ENCODE measurements at places on chromosomes 6 and 20. TPM values are rescaled to one million over a fixed set of nuclear protein-coding genes. Genes with fewer than 3 reads are reported as not detected.
A peak's percentile ranks its signal among the peaks of the same experiment; 100 is the strongest.

The SLCO4A1 gene
- 15.9 TPM for polyA plus RNA-seq

- DNase-seq, result no peak
Measured at GRCh38 chr20:62707276-62707920, 1.2 kb upstream of the NTSR1 start.

DNA sequence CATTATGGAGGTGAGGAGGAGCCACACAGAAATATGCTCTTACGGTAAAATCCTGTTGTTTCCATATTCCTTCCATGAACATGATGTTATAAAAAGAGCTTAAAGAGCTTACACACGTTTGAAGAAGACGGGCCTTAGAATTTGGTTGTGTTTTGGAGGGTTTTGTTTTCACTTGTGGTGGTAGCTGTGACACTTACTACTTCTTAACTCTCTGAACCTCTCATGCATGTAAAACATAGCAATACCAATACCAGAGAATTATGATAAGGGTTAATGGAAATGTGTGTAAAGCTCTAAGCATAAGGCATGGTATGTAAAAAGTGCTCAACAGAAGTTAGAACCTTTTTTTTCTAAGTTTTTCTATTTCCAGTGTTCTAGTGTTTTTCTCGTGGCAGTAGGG, 256.1 kb upstream of the KCNQ5 start:
- DNase-seq, result no peak

GRCh38 chr6:158761746-158762145, 57.4 kb downstream of the EZR start:
- DNase-seq, result no peak

The CDKN1A gene
- 22.3 TPM for polyA plus RNA-seq

DNA sequence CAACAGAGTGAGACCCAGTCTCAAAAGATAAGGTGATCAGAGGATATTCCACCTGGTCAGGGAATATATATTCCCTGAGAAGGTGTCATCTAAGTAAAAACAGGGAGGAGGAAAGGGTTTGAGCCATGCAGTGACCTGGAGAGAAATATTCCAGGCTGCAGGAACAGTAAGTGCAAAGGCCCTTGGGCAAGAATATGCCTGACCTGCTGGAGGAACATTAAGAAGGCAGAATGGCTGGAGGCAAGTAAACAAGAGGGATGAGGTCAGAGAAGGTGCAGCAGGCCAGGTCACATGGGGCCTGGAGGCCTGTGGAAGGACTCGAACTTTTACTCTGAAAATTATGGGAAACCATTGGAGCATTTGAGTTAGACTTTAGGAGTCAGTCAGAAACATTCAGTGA, 6.7 kb downstream of the DEF6 start:
- DNase-seq, result no peak

DNA sequence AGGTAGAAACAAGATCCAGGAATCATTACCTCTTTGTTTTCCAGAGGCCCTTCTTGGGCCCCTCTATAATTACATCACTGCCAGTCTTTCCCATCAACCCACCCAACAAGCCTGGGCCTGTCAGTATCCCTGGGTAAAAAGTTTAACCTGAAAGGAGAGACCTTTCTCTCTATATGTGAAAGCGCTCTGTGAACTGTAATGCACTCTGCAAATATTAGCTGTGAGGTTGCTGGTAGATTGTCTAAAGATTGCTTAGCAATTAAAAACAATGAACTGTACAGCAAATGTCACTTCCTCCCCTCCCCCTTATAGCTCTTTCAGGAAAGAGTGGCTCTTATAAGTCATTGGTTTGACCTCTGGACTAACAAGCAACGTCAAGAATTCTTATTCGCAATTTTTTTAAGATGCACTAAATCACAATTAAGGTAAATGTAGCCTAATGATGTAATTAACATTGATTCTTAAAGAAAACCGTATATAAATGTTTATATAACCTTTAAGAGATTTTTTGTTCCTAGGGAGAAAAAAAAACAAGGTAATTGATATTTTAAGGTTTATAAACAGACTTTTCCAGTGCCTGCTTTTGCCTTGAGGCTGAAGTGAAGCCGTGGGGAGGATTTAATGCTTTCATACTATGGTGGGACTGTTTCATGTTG, 18.4 kb downstream of the ECT2L start:
- DNase-seq, result no peak

DNA sequence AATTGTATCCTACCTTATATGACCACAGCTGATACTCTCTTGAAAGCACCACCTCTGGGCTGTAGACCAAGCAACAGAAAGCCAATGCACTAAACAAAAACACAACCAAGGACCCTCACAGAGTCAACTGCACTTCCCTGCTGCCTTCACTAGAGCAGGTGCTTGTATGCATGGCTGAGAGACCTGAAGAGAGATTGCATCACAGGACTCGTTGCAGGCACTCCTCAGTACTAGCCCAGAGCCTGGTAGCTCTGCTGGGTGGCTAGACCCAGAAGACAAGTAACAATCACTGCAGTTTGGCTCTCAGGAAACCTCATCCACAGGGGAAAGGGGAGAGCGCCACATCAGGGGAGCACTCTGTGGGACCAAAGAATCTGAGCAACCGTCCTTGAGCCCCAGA, 521.6 kb upstream of the IMPG1 start:
- DNase-seq, result no peak

The FAM209B gene
- polyA plus RNA-seq, result 1.7 TPM

DNA sequence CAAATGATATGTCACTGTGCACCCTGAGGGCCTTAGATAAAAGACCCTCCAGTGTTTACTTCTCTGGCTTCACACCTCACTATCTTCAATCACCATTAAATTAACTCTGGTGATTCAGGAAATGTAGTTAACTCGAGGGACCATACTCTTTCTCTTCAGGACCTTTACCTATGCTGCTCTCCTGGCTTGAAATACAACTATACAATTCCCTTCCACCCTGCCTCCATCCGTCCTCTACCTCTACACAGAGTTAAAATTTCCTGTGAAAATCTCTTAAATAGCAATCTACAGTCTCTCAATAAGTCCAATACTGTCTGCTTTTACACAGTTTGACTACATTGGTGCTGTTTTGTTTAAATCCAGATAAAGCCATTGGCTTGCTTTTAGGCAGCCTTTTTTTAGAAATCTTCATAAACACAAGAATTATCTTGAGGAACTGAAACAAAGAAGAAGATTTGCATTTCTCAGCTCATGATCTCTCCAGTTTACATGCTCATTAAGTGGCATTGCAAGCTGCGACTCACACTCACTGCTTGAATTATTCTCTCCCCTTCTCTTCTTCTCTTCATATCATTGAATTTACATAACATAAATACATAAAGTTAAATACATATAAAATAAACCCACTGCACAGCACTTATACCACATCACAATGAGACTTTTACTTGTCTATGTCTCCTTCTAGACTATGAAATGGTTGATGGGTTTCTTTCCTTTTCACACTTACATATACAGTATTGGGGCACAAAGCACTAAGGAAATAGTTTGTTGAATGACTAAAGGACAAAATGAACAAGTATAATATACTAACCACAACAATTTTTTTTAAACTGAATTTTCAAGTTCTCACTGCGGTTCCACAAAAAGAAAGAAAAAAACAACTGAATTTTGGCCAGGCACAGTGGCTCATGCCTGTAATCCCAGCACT, 239.0 kb upstream of the KCNQ5 start:
- DNase-seq, result no peak

The SIRPD gene
- polyA plus RNA-seq, result not detected

The GPX5 gene
- polyA plus RNA-seq, result not detected

The TREM1 gene
- polyA plus RNA-seq, result 0.16 TPM

GRCh38 chr6:134249239-134249758, 68.6 kb downstream of the SGK1 start:
- no peak for DNase-seq

The GPX6 gene
- polyA plus RNA-seq, result not detected

DNA sequence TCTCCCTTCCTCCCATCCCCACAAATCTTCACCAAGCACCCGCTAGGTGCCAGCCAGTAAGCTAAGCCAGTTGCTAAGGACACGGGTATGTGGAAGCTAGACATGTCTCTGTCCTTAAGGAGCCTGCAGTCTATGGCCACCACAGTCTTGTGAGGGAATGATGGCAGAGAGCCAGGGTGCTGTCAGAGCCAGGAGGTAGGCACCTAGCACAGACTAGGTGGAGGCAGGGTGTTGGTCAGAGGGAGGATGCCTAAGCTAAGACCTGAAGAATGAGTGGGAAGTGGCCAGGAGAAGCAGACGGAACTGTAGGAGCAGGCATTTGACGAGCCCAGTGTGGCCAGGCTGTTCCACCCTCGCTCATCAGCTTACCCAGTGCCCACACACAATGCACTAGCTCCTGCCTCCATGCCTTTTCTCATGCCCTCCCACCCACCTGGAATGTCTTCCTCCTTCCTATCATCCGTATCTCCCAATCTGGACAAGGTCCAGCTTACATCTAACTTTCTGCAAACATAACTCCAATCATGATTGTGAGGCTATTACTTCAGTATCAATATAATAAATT, 125.6 kb downstream of the FOXC1 start:
- DNase-seq, result no peak

- DNase-seq, result no peak
Measured at GRCh38 chr6:43879722-43880121, 109.7 kb downstream of the VEGFA start.

DNA sequence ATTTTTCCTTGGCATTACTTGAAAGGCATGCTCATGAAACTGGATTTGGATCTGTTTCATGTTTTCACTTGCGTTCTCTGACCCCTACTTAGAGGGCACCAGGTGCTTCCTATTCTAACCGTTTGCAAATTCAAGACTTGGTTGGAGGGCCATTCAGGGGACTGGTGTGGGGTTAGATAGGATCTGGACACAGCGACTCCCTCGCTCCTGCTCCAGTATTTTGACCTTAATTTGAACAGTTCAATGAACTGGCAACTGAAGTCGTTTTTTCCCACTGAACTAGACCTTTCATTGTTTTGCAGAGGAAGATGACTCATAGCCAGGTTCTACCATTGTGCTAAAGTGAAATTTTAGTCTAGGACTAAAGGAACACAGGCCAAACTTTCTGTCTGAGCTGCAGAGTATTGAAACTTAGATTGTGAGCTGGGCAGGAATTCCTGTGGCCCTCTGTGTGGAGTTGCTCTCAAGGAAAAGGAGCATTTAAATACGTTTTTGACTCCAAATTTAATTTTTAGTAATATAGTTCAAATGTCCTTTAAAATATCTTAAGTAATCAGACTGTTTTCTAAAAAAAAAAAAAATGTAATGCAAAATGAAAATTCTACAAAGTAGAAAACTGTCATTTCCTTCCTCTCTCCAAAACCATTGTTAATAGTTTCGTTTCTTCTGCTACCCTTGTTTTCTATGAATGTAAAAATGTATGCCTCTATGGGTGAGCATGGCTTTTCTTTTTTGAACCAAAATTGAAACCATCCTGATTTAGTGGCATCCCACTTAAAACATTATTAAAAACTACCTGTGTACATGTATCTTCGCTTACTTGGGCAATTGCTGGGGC, 64.8 kb downstream of the UTRN start:
- no peak for DNase-seq

GRCh38 chr6:82878812-82879211, 186.8 kb downstream of the UBE3D start:
- DNase-seq, result no peak

The TOMM6 gene
- polyA plus RNA-seq, result 196 TPM

The LRRN4 gene
- polyA plus RNA-seq, result 0.66 TPM

DNA sequence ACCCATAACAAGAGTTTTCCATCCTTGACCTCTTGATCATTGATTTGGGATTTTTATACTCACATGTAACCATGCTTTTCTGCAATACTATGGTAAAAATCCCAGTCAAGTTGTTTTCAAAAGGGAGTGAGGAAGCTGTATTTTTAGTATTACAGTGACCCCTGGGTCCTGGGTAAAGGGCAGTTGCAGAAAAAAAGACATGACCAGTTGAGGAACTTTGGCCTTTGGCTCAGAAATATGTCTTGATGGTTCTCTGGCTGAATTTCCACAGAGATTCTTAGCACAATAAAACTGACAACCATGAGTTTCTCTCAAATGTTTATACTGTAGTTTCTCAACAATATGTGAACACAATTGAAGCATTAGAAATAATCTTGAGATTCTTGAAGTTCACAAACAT, 28.6 kb upstream of the PRL start:
- DNase-seq, result no peak

The SCGN gene
- polyA plus RNA-seq, result 32.3 TPM

The HCRTR2 gene
- not detected for polyA plus RNA-seq

DNA sequence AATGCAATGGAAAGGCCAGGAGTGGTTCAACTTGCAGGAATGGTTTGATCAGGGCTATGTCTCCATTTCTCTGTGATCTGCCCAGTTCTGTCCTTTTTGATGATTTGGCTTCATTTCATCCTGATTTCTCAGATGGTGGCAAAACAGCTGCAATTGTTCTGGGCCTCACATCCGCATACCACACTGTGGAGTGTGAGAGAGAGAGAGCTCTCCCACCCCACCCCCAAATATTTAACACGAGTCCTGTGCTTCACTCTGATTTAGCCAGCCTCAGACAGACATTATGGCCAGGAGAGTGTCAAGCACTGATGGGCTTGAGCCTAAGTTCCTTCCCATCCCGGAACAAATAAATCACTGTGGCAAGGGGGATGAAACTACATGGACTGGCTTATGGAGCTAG, 284.6 kb downstream of the CDC5L start:
- DNase-seq, result no peak

DNA sequence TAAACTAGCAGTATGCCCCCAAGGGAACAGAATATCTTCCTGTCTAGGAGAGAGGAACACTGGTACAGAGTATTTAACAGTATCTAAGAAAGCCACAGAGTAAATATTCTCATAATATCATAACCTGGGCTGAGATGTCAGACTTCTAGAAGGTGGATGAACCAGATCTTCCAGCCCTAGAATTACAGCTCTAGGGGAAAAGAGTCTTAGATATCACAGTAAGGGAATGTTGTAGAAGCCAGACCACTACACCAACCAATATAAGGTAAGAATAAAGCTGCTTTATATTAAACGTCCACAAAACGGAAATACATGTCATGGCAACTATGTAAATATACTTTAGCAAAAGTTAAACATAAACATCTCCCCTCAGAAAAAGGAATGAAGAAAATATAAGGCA, 12.4 kb downstream of the SERINC1 start:
- no peak for DNase-seq

The LINC00237 gene
- polyA plus RNA-seq, result 0.92 TPM

GRCh38 chr6:26550250-26550993, 12.3 kb downstream of the HMGN4 start:
- DNase-seq, result peak; percentile 69

GRCh38 chr20:21202259-21202658, 76.4 kb downstream of the KIZ start:
- DNase-seq, result no peak

The CPXM1 gene
- 1.1 TPM for polyA plus RNA-seq

The COL20A1 gene
- 0.05 TPM for polyA plus RNA-seq

The SIRPB1 gene
- 0.19 TPM for polyA plus RNA-seq

- no peak for DNase-seq
Measured at GRCh38 chr20:31593221-31594001, 11.7 kb upstream of the ID1 start.

- DNase-seq, result no peak
Measured at GRCh38 chr6:30834646-30835045, 49.7 kb upstream of the DDR1 start.

The CD83 gene
- 2.5 TPM for polyA plus RNA-seq

The CFB gene
- 117 TPM for polyA plus RNA-seq

DNA sequence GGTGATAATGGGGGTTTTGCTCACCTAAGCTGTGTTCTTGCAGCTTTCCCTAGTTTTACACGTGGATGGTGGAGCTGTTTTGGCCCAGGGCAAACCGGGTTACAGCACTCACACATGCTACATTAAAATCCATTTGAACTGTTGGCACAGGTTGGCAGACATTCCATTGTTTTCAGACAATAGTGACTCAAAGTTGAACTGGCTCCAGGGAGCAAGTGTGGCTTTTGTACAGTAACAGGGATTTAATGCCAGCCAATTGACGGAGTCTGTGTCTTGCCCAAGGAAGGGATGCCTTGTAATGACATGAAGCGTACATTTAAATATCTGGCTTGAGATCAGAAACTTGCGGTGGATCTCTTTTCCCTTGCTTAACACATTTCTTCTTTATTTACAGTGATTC, 183.1 kb downstream of the DTNBP1 start:
- no peak for DNase-seq

Data from pancreas (tissue), 10 donors.